KG1 (cell line): ENCODE measurements at places on chromosomes 3 and 15.
A peak's percentile ranks its signal among the peaks of the same experiment; 100 is the strongest.

DNA sequence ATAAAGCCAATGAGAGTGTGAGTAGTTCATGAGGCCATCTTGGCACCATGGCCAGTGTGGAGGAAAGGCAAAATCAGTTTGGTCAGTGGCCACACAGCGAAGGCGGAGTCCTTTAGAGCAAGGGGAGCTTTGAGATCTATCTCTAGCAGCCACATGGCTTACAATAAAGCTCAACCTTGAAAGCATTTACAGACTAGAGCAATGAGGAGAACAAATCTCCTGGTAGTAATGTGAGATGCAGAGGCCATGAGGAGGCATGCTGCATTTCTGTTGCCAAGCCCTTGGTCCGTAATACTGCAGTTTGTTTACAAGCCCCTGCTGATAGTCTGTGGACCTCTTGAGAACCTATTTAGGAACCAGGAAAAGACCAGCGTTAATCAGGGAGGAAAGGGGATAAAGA lies 381.5 kb upstream of the C2CD4B start:
- DNase-seq = no peak

DNA sequence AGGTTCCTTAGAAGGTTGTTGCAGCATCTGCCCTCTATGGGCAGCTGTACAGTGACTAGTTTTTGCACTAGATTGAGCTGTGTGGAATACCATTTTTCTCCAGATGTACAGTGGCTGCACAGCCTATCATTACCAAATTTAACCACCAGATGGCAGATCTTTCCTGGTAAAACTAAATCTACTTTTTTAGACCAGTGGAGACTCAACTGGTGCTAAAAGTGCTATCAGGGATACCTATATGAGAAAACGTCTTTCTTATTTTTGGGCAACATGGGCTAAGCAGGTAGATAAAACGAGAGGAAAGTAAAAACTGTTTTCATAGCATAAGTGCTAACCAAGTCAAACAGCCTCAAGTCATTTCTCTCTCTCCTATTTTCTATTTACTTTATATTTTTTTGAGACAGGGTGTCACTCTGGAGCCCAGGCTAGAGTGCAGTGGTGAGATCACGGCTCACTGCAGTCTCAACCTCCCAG lies 21.2 kb downstream of the IGSF10 start:
- DNase-seq = peak; percentile 46

DNA sequence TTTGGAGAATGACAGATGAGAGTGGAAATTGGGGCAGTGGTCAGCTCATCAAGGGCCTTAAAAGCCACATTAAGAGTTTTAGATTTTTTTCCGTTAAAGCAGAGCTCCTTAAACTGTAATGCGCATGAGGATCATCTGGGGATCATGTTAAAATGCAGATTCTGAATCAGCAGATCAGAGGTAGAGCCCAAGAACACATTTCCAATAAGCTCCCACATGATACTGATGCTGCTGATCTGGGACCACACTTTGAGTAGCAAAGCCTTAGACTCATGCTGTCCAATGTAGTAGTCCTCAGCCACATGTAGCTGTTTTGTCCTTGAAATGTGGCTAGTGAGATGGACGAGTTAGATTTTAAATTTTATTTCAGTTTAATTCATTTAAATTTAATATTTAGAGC lies 26.3 kb upstream of the POMGNT2 start:
- DNase-seq = no peak

DNA sequence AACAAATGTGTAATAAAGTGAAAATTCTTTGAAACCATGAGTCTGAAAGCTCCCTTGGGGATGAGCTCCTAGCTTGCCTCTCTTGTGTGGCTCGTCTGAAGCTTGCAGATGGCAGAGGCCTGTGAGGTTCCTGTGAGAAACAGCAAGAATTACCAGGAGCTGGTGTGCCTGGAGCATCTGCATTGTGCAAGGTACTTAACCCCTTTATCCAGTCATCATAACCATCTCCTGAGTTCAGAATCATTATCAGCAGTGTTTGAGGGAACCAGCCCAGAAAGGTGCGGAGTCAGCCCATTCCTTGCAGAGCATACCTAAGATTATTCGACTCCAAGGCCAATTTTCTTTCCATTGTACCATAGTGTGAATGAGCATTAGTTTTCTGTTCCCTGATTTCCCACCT lies 51.7 kb upstream of the TRA2B start:
- DNase-seq = no peak

DNA sequence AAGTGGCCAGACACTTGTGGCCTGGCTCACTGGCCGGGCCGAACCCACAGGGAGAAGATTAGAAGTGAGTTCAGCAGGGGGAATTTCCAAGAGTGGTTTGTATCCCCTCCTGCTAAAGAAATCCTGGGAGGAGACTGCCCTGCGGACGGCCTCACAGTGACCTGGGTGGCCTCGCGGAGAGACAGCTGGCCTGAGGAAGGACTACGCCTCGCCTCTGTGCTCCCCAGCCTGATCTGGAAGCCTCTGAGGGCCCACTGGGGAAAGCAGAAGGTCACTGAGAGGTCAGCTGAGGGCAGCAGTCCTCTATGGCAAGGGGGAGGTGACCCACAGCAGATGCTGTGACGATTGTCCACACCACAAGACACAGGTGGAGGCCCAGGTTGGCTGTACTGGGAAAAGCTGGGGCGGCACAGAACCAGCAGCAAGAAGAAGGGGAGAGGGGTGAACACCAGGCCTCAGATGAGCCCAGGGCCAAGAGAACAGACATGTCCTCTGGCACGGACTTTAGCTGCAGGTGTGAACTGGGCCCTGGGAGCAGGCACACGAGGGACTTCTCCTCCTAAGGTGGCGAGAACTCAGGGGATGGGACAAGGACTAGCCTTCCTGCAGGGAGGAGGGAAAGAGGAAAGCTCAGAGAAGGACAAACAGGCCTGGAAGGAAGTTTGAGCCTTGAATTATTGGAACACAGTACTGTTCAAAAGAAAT lies 37.2 kb upstream of the DLG1 start:
- DNase-seq = no peak

- peak; percentile 3 for DNase-seq
Observed at GRCh38 chr3:65751123-65751700, 287.5 kb downstream of the MAGI1 start.

DNA sequence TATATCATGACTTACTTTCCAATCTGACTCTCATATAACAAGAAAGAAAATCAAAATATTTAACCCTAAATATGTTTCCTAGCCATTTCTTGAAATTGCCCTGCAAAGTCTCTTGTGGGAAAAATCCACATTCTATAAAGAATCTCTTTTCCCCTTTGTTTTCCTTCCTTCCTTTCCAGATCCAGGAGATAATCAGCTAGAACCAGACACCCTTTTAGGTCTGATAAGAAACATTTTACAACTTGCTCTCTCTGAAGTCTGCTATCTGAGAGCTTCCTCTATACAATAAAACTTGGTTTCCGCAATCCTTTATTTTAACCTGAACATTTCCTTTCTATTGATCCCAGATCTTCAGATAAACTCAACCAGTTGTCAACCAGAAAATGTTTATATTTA lies 100.5 kb upstream of the RNU6-1 start:
- no peak for DNase-seq
